ENCODE measurements at places on chromosomes 13 and 19.

DNA sequence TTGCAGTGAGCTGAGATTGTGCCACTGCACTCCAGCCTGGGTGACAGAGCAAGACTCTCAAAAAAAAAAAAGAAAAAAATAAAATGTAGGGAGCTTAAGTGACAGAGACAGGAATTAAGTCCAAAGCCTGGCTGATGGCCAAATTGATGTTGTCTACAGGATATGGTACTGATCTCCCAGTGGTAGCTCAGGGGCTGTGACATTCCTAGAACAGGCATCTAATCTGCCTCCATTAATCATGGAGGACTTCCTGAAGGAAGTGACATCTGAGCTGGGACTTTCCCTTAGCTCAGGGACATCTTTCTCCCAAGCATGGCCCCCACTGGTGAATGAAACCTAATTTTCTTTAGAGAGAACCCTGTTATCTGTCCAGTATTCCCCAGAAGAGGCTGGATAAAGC lies 11.4 kb upstream of the EDDM13 start:
- DNase-seq = no peak

GRCh38 chr19:45528149-45528743 lies 21.0 kb downstream of the VASP start:
- peak; percentile 71 for DNase-seq

DNA sequence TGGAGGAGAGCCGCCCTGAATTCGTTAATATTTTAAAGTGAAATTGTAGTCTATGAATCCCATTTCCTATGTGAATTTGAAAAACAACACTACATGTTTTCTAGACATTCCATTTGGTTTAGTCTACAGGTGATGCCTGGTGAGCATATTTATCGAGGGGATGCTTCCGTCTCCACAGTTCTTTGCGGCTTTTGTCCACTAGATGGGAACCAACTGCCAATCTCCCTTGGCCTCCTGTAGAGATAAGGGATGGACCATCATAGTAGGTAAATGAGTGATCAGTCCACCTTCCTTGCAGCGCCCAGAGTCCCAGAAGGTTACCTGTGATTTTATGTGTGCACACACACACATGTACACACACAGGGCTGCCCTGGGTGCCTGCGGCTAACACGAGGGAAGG lies 289.8 kb upstream of the SOX21 start:
- DNase-seq = no peak

- DNase-seq = no peak
These were observed 17.7 kb downstream of the ZNF829 start for GRCh38 chr19:36898422-36898821.

GRCh38 chr19:55173714-55174409 lies 6.2 kb downstream of the SYT5 start:
- peak; percentile 68 for DNase-seq

DNA sequence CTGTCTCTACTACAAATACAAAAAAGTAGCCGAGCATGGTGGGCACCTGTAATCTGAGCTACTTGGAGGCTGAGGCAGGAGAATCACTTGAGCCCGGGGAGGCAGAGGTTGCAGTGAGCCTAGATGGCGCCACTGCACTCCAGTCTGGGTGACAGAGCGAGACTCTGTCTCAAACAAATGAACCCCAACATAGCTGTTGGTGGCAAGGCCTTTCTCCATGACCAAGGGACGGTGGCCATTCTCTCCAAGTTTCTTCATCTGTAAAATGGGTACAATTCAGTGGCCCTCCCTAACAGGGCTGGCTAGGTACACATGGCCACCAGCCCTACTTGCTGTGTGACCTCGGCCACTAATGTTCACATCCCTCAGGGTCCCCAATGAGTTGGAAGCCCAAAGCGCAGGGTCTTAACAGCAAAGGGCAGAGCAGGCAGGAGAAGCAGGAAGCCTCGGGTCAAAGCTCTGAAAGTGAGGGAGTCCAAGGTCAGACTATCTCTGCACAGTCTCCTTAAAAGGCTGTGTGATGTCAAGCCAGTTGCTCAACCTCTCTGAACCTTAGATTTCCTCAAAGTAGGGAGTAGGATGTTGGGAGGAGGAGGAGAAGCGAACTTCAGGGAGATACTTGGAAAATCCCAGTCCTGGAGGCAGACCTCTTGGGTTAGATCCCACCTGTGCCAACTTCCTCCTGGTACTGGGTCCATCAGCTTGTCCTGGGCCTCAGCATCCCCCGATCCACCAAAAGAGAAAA lies 2.7 kb downstream of the JUND start:
- no peak for DNase-seq

GRCh38 chr19:17933414-17934129 lies 757 bp downstream of the CCDC124 start:
- no peak for DNase-seq

DNA sequence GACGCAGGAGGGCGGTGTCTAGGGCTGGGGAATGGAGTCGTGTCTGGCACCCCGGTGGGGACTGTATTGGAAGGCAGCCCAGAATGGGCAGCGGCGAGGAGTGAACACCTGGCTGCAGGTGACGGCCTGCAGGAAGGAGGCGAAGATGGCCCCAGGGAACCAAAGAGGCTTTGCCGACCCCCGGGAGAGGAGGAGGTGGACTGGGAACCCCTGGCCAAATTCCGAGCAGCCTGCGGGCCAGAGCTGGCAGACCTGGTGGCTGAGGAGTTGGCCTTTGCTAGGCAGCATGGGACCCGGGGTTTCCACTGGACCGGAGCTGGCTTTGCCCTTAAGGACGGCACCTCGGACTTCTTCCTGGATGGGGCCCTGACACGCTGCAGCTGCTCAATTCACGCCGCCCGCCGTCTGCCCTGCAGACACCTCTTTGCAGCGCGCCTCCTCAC lies 25.9 kb downstream of the ZSWIM9 start:
- no peak for DNase-seq

DNA sequence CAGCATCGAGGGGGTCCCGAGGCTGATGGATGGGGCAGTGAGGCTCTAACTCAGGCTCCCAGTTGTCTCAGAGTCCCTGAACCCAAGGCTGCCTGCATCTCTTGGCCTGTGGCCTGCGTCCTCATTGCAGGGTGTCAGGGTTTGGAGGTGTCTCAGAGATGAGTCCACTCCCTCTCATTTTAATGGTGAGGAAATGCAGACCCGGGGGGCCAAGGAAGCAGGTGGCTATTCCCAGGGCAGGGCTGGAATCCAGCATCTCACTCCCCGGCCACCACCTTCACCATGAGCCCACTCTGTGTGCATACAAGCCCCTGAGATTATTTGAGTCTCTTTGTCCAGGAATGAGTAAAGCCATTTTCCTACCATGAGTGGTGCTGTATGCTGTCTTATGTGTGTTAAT lies 21.4 kb downstream of the TEX29 start:
- no peak for DNase-seq

DNA sequence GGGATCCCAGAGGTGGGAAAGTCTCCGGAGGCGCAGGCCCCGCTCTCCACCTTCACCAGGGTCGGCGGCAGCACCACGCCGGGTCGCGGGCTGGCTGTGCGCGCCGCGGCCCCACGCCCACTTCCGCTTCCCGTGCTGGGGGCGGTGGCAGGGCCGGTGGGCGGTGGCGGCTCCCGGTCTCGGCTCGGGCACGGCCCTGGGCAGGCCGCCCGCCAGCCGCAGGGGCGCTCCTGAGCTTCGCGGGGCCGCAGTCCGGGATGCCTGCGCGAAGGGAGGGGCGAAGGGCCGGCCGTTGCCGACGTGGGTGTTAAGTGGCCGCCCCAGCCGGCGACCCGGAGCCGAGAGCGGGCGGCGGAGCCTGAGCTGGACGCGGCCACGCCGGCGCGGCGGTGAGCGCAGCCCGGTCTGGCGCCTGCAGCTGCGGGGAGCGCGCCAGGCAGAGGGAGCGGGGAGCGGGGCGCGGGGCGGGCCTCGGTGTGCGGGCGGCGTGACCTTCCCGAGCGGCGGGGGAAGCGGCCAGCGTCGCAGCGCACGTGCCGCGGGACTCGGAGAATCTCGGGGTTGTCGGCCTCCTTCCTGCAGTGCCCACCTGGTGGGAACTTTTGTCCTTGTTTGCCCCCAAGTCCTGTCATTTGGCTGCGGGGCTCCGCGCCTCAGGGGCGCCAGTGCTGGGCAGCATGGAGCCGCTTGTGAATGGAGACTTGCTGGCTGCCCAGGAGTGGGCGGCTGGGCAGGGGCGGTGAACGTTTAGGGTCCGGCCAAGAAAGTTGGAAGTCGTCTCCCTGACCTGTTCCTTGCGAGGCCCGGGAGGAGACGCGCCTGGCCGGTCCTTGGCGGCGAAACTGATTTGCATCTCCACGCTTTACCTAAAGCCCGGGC lies at the start of gene SLC25A15:
Gene SLC25A15 (plus strand): TSS at position 337 of the 879 bp plus-strand sequence. CDS start 3,616 bp downstream, outside the sequence.
- peak; percentile 82 for DNase-seq

DNA sequence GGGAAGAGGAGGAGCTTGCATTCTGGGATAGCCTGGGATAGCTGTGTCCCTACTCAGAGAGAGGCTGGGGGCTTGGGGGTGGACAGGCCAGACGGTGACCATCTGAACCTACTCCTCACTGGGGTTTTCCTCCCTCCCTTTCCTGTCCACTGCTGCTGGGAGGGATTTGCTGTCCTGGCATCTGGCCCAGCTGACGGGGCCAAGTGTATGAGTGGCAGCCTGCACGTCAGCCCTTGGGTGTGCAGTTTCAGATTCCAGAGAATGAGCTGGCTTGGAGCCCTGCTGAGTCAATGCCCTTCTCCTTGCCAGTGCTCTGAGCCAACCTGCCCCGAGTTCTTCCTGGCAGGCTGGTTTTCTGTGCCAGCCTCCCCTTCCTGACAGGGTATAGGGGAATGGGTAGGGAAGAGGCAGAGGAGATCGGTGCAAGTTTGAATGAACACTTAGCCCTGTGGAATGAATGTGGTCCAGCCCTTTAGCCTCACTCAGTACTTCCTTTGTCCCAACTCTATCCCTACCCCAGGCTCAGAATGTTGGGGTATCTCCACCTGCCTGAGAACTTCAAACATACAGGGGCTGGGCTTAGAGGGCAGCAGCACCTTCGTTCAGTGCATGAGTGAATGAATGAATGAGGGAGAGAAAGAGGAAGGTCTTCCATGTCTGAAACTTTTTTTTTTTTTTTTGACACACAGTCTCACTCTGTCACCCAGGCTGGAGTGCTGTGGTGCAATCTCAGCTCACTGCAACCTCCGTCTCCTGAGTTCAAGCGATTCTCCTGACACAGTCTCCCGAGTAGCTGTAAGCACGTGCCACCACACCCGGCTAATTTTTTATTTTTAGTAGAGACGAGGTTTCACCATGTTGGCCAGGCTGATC lies 1.8 kb upstream of the ANGPTL4 start:
- peak; percentile 96 for DNase-seq

DNA sequence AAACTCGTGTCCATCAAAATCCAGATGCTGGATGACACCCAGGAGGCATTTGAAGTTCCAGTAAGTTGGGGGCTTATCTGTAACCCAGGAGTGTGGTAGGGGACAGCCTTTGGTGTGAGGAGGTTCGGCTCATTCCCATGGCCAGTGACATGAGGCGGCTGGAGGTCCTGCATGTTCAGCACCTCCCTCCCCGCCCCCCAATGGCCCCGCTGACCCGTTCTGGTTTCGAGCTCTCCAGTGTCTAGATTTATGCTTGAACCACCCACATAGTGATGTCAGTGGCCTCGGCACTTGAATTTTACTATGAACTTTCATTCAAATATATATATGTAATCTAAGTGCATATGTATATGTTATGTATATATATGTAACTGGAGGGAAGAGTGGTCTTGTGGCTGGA lies 36.3 kb upstream of the RNF113B start:
- DNase-seq = no peak

- DNase-seq = no peak
These were observed 68.6 kb upstream of the MEDAG start for GRCh38 chr13:30837227-30838159.

DNA sequence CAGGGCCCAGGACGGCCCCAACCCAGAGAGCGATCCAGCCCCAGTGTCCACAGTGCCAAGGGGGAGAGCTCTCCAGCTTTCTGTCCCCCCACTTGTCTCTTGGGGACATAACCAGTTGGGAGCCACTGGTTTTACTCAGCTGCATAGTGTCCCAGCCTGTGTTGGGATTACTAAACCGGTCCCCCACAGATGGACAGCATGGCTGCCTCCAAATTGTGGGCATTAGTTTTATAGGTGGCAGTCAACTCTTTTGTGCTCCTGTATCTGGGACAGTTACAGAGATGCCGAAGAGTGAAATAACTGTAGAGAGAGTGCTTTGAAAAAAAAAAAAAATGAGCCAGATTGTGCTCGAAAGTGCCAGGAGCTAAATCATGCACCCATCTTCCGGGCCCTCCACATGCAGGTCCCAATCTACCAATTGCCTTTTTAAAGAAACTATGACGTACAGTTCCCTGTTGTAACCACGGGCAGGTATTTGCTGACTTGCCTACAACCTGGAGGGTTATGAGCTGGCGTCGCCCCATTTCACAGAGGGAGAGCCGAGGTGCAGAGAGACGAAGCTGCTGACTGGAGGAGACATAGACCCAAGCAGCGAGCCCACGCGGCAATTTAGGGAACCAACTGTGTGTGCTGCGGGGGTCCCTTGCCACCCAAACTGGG lies 2.4 kb upstream of the NFIC start:
- no peak for DNase-seq
